ENCODE measurements at places on chromosomes 1 and 21.

DNA sequence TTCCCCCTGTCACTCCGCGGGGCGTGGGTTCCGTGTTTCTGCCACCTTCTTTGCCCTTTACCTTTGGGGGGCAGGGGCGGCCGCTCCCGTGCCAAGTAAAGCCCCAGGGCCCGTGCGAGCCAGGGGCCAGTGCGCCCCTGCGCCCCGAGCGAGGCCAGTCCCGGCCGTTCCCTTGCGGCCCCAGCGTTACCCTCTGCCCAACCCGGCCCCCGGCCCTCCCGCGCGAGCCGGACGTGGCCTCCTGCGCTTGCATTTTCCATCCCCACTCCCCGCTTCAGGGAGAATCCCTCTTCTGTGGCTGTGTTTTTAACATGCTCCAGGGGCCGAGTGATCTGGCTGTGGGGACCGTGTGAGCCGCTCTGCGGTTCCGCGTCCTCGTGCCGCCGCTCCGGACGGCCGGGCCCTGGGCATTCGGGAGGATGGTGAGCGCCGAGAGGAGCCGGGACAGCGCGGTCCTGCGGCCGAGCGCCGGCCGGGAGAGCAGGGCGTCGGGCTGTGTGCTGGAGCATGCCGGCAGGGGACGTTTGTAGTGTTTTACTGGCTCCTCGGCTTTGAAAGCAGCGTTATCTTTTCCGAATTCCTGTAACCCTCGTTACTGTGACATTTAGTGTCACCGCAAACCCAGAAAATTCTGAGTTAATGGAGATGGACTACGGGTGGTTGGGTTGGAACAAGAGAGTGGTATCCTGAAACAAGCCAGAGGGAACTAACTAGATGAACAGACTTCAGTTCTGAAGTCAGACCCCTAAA is 1.0 kb downstream of the GALNT2 start:
- DNase-seq: no peak

- no peak for DNase-seq
Measured at GRCh38 chr21:43884012-43884860, 19.2 kb downstream of the AGPAT3 start.

DNA sequence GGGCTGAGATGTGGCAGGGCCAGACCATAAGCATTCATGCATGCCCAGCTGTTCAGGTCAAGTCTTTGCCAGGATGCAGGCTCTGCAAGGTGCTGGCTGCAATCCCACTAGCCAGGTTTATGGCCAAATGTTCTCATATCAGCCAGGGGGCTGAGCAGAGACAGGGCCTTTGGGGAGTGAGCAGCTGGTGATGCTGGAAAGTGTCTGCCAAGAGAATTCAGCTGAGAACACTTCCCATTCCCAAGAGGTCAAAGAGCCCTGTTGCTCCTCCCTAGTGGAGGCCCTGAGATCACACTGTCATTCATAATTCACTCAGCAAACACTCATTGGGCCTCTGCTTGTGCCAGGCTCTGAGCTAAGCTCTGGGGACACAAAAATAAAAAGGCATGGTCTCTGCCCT is 150.3 kb downstream of the DMRTA2 start:
- no peak for DNase-seq

- DNase-seq: no peak
Measured at GRCh38 chr1:206065547-206066145, 12.7 kb downstream of the RHEX start.

- no peak for DNase-seq
Measured at GRCh38 chr1:111513410-111514020, 10.1 kb upstream of the ADORA3 start.

DNA sequence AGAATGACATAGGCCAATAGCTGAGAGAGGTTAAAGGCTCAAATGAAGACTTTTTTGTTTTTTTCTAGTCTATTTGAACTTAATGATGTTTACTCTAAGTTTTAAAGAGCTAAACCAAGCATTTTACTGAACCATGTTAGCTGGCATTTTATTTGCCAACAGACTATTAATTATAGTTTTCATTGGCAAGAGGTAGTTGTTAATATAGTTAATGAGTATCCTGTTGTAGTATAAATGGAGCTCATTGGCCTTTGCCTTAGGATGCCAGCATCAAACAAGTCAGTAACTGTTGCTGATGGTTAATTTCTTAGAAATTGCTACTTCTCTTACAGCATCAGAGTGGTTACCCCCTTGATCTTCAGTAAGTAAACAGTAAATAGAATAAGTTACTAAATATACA is 339.0 kb upstream of the B3GALT2 start:
- no peak for DNase-seq

DNA sequence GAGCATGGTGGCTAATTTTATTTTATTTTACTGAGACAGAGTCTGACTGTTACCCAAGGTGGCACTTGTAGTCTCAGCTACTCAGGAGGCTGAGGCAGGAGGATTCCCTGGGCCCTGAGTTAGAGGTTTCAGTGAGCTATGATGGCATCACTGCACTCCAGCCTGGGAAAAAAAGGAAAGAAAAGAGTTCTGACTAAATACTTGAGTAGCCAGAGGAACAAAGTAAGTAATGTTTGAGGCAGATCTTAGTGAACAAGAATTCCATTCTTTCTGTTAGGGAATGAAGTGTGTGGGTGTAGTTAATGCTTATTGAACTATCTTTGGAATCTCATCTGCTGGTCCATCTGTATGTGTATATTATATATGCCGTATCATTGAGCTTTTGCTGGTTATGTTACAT is 13.1 kb upstream of the EVI5 start:
- DNase-seq: no peak

- DNase-seq: no peak
Measured at GRCh38 chr1:16076031-16076864, 2.8 kb upstream of the FAM131C start.

DNA sequence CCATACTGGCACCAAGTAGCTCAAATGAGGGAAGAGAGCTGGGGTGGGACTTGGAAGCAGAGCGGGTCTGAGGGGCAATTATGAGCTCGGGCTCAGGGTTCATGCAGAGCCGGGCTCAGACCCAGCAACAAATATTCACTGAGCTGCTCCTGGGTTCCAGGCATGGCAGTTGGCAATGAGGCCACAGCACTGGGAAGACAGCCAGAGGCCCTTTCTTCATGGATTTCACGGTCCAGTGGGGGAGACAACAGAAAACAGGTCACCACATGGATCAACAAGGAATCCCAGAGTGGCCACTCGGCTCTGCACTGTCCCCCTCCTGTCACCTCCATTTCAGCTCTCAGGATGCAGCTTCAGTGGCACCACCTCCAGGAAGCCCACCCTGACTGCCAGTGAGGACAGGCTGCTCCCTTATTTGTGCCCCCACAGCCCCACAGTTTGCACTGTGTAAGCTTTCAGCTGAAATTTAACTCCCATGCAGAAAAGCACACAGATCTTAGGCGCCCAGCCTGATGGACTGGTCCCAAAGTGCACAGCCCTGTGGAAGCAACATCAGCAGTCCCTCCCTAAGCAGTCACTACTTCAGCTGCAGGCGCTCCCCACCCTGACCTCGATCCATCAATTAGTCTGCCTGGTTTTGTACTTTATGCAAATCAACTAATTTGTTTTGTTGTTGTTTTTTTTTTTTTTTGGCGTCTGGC is 22.4 kb downstream of the ARHGEF19 start:
- DNase-seq: no peak

GRCh38 chr1:228274452-228275178 is 66.8 kb downstream of the OBSCN start:
- no peak for DNase-seq

DNA sequence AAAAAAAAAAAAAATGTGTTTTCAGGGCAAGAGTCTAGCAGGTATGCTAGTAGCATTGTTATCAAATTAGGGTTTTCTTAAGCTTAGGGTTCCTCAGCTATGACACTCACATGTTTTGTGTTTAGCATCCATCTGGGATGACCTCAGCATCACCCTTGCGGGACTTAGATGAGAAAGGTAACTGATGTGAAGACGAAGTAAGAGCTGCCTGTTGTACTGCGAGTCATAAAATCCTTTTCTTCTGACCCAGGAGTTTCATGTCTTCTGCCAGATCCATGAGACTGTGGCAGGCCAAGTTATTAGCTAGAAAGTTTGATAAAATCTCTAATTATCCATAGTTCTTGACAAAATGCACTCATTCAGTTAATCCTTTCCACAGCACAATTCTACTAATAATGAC is 1251.1 kb downstream of the AMY1C start:
- no peak for DNase-seq

DNA sequence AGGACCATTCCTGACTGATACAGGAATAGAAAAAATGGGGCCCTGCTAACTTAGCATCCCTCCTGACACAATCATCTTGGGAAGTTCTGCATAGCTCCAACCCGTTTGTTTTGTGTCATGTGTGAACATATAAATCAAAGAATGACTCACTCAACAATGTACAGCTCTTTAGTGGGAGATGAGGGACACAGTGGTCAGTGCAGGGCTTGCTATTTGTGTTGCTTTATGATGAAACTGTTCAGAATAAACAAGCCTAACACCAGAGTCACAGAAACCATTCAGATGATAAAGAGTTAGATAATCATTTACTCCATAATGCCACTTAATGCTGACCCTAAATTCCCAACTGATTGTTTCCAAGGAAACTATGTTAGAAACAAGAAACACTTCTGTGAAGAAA is 154.2 kb upstream of the ZNHIT6 start:
- DNase-seq: no peak

DNA sequence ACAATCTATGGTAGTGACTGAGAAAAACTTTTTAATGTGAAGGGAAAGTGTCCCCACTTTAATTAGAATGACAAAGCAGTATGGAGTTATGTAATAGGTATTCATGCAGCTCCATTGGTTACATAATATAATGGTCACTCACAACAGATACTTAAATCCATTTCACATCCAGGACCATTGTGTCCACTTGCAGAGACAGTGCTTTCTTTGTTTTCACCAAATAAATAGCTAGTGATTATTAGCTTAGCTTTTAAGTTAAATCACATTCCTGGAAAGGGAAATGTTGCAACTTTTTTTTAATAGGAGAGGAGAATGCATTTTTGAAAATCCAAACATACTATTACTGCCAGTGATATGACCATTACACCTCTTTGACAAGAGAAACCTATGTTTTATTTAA is 22.9 kb downstream of the RGL1 start:
- no peak for DNase-seq

DNA sequence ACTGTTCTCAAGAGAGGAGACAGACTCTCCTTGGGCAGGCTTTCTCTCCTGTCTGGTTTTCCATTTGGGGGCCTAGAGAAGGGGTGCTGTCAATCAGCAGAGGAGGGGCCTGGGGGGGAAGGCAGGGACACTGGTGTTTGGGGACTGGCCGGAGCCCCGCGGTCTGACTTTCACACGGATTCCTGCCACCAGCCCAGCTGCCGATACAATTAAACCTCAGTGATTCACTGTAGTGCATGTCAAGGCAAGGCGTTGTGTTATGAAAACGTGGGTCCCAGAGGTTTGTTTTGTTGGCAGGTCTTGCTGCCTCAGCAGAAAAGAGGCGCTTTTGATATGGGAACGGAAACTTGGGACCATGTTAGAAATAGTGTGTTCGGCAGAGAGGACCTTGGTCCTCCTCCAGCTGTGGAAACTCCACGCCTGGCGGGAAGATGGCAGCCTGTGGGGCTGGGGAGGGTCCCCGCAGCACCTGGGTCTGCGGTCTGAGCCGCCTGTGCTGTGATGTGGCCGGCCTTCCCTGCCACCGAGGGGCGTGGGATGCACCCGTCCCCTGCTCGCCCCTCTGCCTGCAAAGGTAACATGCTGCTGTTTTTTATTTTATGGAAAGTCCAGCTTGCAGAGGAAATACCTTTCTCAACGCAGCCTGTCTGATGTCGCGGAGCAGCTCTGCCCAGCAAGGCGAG is 47.6 kb downstream of the SPSB1 start:
- no peak for DNase-seq

GRCh38 chr1:183792300-183792699 is 12.6 kb upstream of the RGL1 start:
- DNase-seq: no peak

DNA sequence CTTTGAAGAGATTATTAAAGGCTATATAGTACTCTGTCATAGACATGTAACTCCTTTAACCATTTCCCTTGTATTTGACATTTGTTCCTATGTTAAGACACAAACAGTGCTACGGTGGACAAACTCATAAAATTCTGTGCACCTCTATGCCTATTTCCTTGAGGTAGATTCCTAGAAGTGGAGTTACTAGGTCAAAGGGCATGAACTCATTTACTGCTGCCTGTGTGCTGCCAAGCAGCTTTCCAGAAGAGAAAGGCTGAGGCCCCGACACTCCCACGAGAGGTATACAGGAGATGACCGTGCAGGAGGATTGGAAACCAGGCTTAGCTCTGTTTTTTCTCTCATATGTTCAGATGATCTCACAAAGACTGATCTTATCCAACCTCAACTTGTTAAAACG is 34.4 kb upstream of the TENT5C start:
- no peak for DNase-seq

DNA sequence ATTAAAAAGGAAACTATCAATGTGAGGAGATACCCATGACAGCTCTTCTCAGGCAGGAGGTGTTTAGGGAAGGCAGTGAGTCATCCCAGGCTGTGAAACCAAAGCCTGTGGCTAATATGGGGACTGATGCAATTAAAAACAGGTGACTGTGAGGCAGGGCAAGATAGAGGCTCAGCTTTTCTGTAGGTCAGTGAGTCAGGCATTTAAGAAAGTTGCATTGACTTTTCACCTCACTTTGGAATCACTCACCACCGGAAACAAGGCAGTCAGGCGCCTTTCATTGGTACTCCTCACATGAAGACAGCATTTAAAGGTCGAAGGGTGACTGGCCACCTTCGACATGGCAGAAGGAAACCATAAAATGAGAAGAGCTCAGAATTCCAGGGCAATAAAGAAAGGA is 54.5 kb downstream of the PAPPA2 start:
- DNase-seq: no peak

- no peak for DNase-seq
Measured at GRCh38 chr1:91640877-91641526, 140.4 kb downstream of the CDC7 start.

GRCh38 chr1:25018110-25018735 is 88.1 kb upstream of the RUNX3 start:
- DNase-seq: no peak

- no peak for DNase-seq
Measured at GRCh38 chr1:77625250-77625649, 57.2 kb downstream of the ZZZ3 start.

DNA sequence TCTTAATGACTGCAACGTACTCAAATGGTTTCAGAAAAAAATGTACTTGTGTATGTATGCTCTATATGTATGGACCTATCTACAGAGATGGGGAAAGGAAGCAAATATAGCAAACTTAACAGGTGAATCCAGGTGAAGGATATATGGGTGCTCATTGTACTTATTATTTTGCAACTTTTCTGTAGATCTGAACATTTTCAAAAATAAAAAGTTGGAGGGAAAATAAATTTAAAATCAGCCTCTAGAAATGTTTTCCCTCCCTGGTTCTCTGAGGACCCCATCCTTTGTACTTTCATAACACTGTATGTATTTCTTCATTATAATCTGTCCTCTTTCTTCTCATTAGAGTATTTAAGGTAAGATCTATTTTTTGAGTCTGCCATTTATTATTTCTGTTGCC is 17.9 kb downstream of the FMO5 start:
- no peak for DNase-seq
